Stimulated activated CD8-positive, alpha-beta memory T cell treated with anti-CD3 and anti-CD28 coated beads, Interleukin-7, amount 100 ng/mL, for 1 hour (primary cell): ENCODE measurements at places on chromosomes 3 and 15.

DNA sequence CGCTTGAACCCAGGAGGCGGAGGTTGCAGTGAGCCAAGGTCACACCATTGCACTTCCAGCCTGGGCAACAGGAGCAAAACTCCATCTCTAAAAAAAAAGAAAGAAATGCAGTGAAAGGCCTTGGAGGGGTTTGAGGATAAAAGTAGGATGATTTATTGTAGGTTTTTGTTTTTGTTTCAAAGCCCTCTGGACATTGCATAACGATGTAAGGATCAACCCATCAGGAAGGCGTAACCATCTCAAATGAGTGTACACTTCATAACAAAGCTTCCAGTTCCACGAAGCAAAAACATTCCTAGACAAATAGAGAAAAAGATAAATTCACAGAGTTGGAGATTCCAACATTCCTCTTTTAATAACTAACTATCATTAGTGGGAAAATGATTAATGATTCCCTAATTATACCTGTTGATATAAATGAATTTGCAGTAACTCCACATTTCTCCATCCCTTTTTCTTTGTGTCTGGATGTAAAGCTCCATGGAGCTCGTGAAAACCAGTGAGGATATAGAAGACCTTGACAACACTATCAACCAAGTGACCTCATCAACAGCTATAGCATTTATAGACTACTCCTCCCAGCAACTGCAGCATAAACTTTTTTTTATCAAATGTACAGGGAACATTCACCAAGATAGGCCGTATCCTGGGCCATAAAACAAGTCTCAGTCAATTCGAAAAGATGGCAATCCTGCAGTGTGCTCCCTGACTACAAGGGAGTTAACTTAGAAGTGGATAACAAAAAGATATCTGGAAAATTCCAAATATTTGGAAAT is 48.7 kb upstream of the PPP4R2 start:
- no peak for DNase-seq

GRCh38 chr3:112500621-112501020 is 1.3 kb upstream of the BTLA start:
- DNase-seq, result no peak

DNA sequence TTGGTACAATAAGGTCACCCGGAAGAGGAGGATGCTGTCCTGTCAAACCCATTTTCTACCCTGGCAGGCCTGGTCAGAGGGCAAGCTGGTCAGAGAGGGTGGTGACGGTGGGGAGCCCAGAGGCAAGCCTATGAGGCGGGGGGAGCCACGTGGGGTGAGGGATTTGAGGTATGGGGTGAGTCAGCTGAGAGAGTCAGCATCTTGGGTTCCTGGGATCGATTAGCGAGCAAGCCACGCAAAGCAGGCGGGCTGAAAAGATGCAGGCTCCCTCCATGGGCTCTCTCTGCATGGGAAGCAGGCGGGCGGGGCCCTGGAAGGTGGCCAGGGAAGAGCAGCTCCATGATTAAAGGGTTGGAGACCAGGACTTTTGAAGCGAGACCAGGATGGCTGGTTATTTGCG is 48.1 kb downstream of the MAGEF1 start:
- DNase-seq, result no peak

DNA sequence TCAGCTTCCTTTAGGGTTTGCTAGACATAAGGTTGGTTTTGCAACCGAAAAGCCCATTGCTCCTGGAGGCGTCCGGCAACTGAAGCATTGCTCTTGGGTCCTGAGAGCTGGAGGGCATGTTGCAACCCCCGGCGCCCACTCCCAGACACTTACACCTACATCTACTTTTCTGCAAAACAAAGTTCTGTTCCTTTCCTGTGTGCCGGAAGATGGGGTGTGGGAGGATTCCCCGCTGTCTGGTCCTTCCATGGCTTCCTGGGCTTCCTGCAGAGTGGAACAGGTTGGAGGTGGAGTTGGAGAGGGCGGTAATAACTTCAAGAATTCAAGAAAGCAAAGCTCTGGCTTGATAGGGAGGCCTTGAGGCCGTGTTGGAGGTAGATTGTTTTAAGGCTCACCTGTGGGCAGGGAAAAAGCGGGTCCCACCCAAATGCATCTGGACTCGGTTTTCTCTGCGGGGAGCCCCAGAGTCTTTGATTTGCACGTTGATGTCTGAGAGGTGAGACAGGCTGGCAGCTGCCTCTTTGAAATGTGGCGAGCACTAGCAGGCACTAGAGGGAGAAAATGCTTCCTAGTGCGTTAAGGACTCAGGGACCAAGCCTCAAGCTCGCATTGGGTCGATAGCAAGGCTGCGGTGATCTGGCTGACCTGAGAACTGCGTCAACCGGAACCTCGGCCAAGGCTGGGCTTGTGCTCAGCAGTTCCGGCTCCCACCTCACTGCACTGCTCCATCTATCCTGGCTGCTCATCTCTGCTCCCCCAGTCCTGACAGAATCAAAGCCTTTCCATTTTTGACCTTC is 39.5 kb downstream of the NR2F2 start:
- no peak for DNase-seq

DNA sequence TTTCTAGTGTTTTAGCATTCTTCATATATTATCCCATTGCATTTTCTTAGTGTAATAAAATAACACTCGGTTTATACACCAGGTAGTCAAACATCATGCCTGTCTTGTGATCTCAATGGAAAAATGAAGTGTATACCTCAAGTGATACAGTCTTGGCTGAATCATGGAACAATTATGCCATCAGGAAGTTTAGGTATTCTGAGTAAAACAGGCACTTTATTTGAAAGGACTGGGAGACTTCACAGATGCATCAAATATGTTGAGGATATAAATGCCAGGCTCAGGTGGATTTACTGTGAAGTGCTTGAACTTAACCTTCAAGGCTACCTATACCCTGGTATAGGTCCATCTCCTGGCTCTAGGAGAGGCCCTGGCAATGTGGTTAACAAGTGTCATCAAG is 8.5 kb downstream of the TGFBR2 start:
- no peak for DNase-seq

DNA sequence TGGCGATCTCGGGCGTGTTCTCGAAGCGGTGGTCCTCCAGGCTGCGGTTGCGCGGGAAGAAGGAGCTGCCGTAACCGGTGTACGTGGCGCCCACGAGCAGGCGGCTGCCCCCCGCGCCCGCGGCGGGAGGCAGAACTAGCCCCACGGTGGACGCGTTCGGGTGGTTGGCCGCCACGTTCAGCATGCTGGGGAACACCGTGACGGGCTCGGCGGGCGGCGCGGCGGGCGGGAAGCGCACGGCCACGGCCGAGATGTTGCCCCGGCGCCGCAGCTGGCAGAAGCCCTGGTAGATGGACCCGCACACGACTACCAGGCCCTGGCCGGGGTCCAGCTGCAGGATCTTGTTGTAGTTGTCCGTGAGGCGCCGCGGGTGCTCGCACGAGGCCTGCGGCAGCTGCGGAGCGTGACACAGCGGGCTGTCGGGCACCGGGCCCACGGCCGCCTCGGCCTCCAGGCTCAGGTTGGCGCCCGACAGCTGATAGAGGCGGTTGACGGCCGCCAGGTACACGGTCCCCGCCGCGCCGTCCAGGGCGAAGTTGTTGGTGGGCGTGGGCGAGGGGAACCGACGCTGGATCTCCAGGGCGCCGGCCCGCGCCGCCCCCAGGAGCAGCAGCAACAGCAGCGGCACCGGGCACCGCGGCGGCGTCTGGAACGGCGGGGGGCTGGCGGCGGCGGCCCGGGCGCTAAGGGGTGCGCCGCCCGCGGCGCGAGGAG is 397 bp downstream of the PLXND1 start:
- DNase-seq, result no peak

DNA sequence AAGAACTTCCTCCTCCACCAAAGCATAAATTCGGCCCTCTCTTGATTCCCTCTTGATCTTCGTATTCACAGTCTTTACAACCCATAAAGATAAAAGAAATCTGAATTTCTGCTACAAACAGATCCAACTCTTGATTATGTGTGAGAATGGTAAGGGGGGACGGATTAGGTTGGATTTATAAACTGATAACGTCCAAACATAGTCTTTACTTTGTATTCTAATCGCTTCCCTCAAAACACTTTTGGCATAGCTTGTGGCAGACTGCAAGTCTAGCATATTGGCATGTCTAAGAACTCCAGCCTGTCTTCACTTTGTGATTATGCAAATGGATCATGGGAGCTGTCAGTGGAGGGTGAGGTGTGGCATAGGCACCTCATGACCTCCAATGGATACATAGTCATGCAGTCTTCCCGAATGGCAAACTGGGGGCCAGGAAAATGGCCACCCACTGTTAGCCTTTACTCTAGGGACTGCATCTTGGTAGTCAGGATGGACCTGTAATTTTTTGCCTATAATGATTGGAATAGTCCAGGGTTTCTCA is 24.3 kb upstream of the GPR171 start:
- DNase-seq, result no peak

DNA sequence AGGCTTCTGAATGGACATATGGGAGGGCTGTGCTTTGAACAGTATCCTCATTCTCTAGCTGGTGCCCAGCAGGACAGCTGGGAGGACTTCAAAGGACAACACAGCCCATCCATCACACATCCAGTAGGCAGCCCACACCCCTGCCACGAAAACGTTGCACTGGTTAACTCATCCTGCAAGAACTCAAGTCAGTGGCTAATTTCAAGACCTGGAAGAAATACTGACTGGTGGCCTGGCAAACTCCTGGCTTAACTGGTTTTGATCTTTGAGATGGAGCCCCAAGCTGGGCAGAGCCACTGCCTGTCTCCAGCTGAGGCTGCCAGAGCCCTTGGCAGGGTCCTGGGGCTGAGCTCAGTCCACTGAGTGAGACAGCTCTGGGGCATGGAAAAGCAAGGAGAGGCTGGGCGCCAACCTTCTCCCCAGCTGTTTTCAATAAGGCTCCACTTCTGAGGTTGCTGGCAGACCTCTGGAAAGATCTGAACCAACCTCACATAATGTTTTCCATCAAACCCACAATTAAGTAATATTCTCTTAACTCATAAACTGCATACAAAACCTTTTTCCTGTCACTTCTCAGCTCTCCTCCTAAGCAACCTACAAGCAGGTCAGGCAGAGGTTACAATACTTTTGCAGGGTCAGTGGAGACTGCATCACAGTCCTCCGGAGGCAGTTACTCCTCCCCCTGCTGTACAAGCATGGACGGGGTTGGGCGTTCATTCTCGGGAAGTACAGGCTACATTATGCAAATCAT is 110.3 kb downstream of the MYLK start:
- DNase-seq, result no peak

GRCh38 chr3:169998668-169999131 is 32.1 kb downstream of the SEC62 start:
- no peak for DNase-seq

DNA sequence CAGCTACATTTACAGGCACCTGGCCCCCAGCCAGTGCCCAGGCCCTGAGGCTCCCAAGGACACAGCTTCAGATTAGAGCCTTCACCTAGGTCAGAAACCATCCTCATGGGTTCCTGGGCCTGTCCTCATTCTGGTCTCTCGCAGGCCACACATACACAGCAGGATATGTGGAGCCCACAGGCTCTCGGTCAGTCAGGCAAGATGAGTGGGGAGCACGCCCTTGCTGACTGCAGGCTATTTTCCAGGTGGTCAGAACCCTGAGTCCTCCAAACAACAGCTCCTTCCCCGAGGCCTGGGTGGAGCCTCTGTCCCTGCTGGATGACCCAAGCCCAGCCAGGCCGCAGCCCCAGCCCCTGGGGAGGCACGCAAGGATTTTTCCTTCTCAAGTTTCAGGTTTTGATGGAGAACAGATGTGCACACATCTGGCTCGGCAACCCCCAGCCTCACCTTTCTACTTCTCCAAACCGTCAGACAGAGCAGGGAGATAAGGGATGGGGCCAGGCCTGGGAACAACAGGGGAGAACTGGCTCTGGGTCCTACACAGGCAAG is 1.6 kb downstream of the STRA6 start:
- no peak for DNase-seq

- DNase-seq, result no peak
Measured at GRCh38 chr3:56005196-56005805, 463.0 kb downstream of the ERC2 start.

GRCh38 chr15:36658312-36658711 is 78.9 kb downstream of the CDIN1 start:
- no peak for DNase-seq

GRCh38 chr3:170470063-170471016 is 51.7 kb downstream of the CLDN11 start:
- DNase-seq, result no peak

- no peak for DNase-seq
Measured at GRCh38 chr15:101599091-101599490, 53.1 kb downstream of the TM2D3 start.

- no peak for DNase-seq
Measured at GRCh38 chr3:154398084-154398967, 31.7 kb downstream of the GPR149 start.

GRCh38 chr3:180679178-180680096 is at the start of gene CCDC39:
CCDC39 (minus strand) TSS chr3:180679489; CDS start chr3:180679380, 109 bp downstream.
- peak; percentile 4 for DNase-seq

DNA sequence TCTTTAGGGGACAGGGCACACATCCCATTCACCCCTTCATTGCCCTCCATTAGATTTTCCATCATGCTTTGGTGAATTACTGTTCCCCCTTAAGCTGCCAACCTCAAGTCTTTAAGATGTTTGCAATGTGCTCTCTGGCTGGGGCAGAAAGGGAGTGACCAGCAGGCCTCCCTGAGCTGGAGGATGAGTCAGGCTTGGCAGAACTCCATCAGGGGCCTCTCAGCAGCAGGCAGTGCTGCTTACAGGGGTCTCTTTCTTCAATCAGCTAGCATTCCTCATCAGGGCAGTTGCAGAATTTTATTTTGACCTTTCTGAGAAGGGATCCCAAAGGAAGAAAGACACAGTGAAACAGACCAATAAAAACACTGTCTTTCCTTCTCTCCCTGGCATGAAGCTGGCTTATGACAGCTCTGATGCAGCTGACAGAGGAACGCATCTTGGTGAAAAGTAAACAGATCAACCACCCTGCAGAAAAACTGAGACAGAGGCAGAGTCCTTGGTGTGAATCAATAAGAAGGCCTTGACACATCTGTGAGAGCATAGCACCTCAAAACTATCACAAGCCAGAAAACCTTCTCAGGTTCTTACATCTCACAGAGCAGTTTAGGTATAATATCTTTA is 88.7 kb upstream of the MRPL3 start:
- no peak for DNase-seq

DNA sequence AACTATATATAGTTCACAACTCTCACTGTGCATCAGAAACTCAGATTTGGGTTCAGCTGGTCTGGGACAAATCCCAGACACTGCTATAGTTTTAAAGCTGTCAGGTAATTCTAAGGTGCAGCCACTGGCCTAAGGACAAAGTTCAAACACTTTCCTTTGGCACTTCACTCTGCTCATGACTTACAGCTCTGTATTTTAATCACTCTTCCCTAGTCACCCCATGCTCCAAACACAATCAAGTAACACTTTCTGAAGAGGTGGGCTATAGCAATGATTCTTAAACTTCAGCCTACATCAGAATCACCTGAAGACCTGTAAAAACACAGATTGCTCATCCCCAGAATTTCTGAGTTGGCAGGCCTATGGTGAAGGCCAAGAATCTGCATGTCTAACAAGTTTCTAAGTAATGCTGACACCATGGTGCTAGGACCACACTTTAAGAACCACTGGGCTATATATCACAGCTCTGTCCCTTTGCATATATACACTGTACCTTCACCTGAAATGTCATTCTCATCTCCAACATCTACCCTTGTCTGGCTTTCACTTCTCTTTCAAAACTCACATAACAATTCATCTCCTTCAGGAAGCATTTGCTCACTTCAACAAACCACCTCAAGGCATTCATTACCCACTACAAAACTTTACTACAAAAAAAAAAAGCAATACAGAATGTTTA is 21.4 kb downstream of the STAG1 start:
- no peak for DNase-seq
